HFFc6 (cell line): ENCODE measurements at places on chromosomes 1 and 21. TPM values are rescaled to one million over a fixed set of nuclear protein-coding genes. Genes with fewer than 3 reads are reported as not detected.

The NR5A2 gene
- total RNA-seq, result 0.11 to 1.9 TPM (median 0.18 TPM) in 3 replicates

The NECTIN4 gene
- 0.09 to 0.14 TPM in 2 of 3 replicates, not detected in the other for total RNA-seq

The KCNJ15 gene
- total RNA-seq, result 0.33 to 0.39 TPM (median 0.34 TPM) in 3 replicates

The RXFP4 gene
- not detected in 3 replicates for total RNA-seq

The ATP1A4 gene
- not detected in 2 replicates for total RNA-seq

The C1orf94 gene
- total RNA-seq, result not detected in 2 replicates

The GPR61 gene
- total RNA-seq, result not detected in 3 replicates

The KRTAP11-1 gene
- not detected in 3 replicates for total RNA-seq

The TLCD4 gene
- total RNA-seq, result 0.15 to 0.37 TPM (median 0.24 TPM) in 3 replicates

The TNFRSF4 gene
- 0.17 TPM in 1 of 3 replicates, not detected in the others for total RNA-seq

The CGN gene
- total RNA-seq, result 0.21 and 0.28 TPM in 2 replicates
